SJSA1 (cell line): ENCODE measurements at places on chromosomes 12 and 14. TPM values are rescaled to one million over a fixed set of nuclear protein-coding genes. Genes with fewer than 3 reads are reported as not detected.

PIWIL1 gene
- not detected in 2 replicates for total RNA-seq

CLEC1A gene
- not detected in 2 replicates for total RNA-seq

C1QL4 gene
- 0.34 and 1.9 TPM in 2 replicates for total RNA-seq

ORMDL2 gene
- 15.4 and 15.7 TPM in 2 replicates for total RNA-seq

BEGAIN gene
- total RNA-seq, result not detected in 2 replicates

SSTR1 gene
- total RNA-seq, result not detected in 2 replicates

PHLDA1 gene
- total RNA-seq, result 19.5 and 23.6 TPM in 2 replicates

LYSET gene
- 7.8 and 10.9 TPM in 2 replicates for total RNA-seq

COL2A1 gene
- total RNA-seq, result not detected in 2 replicates

COQ5 gene
- 42.3 and 47.8 TPM in 2 replicates for total RNA-seq

- no peak overlapping the region for H3K4me3 ChIP-seq
- no peak overlapping the region for H3K27ac ChIP-seq
- no peaks in the 10 kb centered on the region for H3K4me1 ChIP-seq
- DNase-seq, result no peak
- H3K27me3 ChIP-seq, result no peaks in the 10 kb centered on the region
Observed at GRCh38 chr12:15230137-15230536, 8.9 kb upstream of the RERG start.

- no peak overlapping the region for H3K27ac ChIP-seq
- H3K4me1 ChIP-seq, result no peaks in the 10 kb centered on the region
- H3K36me3 ChIP-seq, result no peaks in the 10 kb centered on the region
- H3K27me3 ChIP-seq, result no peaks in the 10 kb centered on the region
- DNase-seq, result no peak
Observed at GRCh38 chr14:22748631-22749068, 17.8 kb upstream of the OXA1L start.

DNA sequence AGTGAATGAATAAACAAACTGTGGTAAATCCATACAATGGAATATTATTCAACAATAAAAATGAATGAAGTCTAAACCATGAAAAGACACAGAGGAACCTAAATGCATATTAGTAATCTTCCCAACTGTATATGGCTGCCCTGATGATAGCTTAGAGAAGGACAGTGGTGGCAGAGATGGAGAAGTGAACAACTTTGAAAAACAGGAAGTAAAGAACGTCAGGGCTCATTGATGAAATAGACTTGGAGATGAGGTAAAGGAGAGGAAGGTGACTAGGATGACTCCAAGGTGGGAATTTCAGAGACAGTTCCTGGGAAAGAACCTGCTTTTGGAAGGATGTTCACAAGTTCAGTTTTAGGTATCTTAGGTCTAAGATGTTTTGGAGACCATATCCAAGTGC, 36.3 kb upstream of the NT5DC3 start:
- no peaks in the 10 kb centered on the region for H3K4me1 ChIP-seq
- no peak overlapping the region for H3K27ac ChIP-seq
- no peaks in the 10 kb centered on the region for H3K36me3 ChIP-seq
- no peaks in the 10 kb centered on the region for H3K27me3 ChIP-seq
- DNase-seq, result no peak
- no peak overlapping the region for H3K4me3 ChIP-seq

DNA sequence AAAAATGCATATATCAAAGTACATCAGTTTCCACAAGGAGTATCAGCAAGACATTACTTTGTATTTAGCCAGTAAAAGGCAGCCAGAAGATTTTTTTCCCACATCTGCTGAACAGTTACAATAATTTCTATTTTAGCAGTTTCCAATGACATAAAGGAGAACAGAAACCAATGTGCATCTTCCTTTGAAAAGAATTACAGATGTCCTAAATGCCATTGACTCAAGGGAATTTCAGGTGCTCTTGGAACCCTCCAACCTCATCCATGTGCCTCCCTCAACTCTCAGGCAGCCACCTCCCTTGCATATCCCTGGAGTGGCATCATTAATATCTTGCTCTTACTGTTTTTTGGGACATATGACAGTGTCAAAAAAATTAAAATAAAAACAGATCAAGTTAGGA, 62.2 kb upstream of the ST8SIA1 start:
- no peaks in the 10 kb centered on the region for H3K27me3 ChIP-seq
- DNase-seq, result no peak
- H3K4me1 ChIP-seq, result no peaks in the 10 kb centered on the region
- H3K36me3 ChIP-seq, result no peaks in the 10 kb centered on the region
- no peak overlapping the region for H3K27ac ChIP-seq

DNA sequence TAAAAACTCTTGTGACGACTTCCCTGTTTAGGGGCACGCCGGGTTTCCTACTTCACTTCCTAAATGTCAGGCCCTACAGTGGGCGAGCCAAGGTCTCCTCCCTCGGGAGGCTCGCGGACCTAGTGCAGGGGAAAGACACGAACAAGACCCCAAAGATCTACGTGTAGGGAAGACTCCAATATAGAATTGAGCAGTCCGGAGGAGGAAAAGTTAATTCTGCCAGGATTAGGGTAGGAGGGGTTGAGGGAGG, 564 bp downstream of the ATXN3 start:
- H3K27ac ChIP-seq, result peak overlapping the region; percentile 86
- H3K4me3 ChIP-seq, result peak overlapping the region; percentile 98
- DNase-seq, result no peak
- no peaks in the 10 kb centered on the region for H3K27me3 ChIP-seq

DNA sequence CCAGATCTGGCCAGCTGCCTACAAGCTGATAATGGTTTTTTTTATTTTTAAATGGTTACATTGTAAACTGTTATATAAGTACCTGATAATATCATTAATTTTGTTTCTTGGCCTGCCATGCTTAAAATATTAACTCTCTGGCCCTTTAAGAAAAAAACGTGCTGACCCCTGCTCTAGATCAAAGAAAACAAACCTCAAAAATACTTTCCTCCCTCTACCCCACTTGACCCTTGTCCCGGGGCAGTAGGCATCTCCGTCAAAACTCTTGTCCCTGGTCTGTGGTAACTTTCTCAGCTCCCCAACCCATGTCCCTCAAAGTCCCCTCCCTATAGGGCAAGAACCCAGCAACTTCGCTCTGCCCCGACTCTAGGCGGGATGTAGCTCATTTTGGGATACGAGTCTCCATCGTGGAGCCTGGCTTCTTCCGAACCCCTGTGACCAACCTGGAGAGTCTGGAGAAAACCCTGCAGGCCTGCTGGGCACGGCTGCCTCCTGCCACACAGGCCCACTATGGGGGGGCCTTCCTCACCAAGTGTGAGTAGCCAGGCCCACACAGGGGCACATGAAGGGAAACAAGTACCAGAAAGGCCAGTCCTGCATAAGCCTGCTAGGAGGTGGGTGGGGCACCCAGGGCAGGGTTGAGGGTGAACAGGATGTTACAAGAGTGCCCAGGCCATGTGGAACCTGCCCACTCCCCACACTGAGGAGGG, 3.5 kb downstream of the RDH5 start:
- H3K27ac ChIP-seq, result no peak overlapping the region
- peaks cover 66% of the 10 kb centered on the region for H3K36me3 ChIP-seq
- H3K27me3 ChIP-seq, result no peaks in the 10 kb centered on the region
- H3K4me1 ChIP-seq, result peaks cover 30% of the 10 kb centered on the region
- no peak overlapping the region for H3K4me3 ChIP-seq

GRCh38 chr12:11731042-11731357, 81.5 kb downstream of the ETV6 start:
- no peaks in the 10 kb centered on the region for H3K36me3 ChIP-seq
- peaks cover 32% of the 10 kb centered on the region for H3K4me1 ChIP-seq
- no peak overlapping the region for H3K4me3 ChIP-seq
- no peaks in the 10 kb centered on the region for H3K27me3 ChIP-seq

GRCh38 chr12:111597831-111598636, 1.1 kb downstream of the ATXN2 start:
- peaks cover 32% of the 10 kb centered on the region for H3K4me1 ChIP-seq
- DNase-seq, result peak; percentile 46
- peaks cover 9% of the 10 kb centered on the region for H3K36me3 ChIP-seq
- H3K4me3 ChIP-seq, result peak overlapping the region; percentile 98
- no peaks in the 10 kb centered on the region for H3K27me3 ChIP-seq

DNA sequence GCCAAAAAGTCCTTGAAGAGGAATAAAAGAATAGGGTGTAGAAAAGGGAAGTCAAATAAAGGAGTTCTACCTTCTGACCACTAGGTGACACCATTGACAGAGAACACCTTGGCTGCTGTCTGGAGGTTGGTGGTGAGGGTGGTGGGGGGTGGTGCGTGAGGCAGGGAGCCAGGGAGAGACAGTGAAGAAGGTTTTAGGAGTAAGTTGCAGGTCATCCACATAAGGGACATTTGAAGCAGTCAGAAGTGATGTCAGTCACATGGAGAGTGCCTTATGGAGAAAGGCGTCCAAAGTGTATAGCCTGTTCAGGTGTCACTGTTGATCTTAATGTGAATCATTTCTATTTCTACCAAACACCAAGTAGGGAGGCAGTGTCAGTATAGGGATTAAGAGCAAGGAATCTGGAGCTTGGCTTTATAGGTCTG, 279.3 kb upstream of the DDHD1 start:
- peaks cover 3% of the 10 kb centered on the region; the same call in 1 of the 2 replicates for H3K4me1 ChIP-seq
- H3K27ac ChIP-seq, result no peak overlapping the region
- H3K4me3 ChIP-seq, result no peak overlapping the region
- DNase-seq, result peak; percentile 44

DNA sequence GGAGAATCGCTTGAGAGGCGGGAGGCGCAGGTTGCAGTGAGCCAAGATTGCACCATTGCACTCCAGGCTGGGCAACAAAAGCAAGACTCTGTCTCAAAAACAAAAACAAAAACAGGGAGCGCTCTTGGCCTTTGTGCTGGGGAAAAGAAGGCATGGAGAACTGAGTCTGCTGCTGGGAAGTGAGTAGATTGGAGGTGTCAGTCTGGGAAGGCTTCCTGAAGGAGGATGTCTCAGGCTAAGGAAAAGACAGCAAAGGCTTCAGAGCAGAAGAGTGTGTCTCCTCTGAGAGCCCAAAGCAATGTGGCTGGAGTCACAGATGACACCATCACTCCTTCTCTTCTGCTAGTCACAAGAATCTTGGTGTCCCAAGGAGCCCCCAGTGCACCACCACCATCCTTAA, 21.0 kb upstream of the KRT18 start:
- no peaks in the 10 kb centered on the region for H3K36me3 ChIP-seq
- peaks cover 39% of the 10 kb centered on the region for H3K4me1 ChIP-seq
- DNase-seq, result no peak
- peak overlapping the region; percentile 87 for H3K27ac ChIP-seq

DNA sequence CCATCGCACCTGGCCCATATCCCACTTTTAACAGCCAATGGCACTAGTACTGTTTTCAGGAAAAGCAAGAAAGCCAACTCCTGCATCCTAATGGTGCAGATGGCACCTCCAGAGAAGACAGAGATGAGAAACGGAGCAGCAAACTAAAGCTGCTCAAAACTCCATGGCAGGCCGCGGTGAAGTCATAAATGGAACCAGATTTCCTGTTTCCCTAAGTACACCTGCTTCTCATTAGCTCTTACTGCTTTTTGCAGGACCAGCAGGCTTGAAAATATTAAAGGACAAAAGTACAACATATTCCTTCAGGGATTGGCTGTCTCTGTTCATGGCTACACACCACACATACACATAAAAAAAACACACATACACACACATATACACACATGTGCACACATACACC, 36.7 kb upstream of the LGALS3 start:
- H3K27me3 ChIP-seq, result no peaks in the 10 kb centered on the region
- peaks cover 23% of the 10 kb centered on the region for H3K4me1 ChIP-seq
- DNase-seq, result no peak
- H3K27ac ChIP-seq, result no peak overlapping the region

- no peaks in the 10 kb centered on the region for H3K4me1 ChIP-seq
- H3K36me3 ChIP-seq, result no peaks in the 10 kb centered on the region
- no peak for DNase-seq
- no peak overlapping the region for H3K4me3 ChIP-seq
- peaks cover 89% of the 10 kb centered on the region for H3K27me3 ChIP-seq
Observed at GRCh38 chr12:1855241-1855640, 34.9 kb downstream of the LRTM2 start.

DNA sequence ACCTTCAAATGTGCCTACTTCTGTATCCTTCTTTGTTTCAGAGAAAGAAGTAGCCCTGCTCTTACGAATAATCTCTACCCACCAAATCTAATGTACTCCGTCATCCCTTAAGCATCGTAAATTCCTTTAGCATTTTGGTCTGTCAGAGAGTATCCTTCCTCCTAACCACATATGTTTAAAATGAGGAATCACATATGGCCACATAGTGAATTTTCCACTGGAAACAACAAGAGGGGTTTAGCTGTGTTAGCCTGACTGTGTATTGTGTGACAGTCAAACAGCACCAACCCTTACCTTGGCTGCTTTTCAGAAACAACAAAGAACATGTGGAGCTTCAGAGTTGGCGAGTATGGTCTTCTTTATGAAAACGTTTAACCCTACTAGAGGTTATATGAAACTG, 5.5 kb downstream of the LUM start:
- no peak overlapping the region for H3K4me3 ChIP-seq
- H3K27ac ChIP-seq, result peak overlapping the region; percentile 0; the same call in 1 of the 2 replicates
- H3K4me1 ChIP-seq, result peaks cover 19% of the 10 kb centered on the region
- peaks cover 50% of the 10 kb centered on the region for H3K36me3 ChIP-seq

GRCh38 chr12:58242796-58243630, 301.6 kb downstream of the ATP23 start:
- H3K4me3 ChIP-seq, result no peak overlapping the region
- 0 out of 2 replicates have a peak, but pooled peaks cover 2% of the 10 kb centered on the region for H3K27me3 ChIP-seq
- DNase-seq, result no peak
- H3K27ac ChIP-seq, result no peak overlapping the region
- peaks cover 11% of the 10 kb centered on the region for H3K4me1 ChIP-seq

DNA sequence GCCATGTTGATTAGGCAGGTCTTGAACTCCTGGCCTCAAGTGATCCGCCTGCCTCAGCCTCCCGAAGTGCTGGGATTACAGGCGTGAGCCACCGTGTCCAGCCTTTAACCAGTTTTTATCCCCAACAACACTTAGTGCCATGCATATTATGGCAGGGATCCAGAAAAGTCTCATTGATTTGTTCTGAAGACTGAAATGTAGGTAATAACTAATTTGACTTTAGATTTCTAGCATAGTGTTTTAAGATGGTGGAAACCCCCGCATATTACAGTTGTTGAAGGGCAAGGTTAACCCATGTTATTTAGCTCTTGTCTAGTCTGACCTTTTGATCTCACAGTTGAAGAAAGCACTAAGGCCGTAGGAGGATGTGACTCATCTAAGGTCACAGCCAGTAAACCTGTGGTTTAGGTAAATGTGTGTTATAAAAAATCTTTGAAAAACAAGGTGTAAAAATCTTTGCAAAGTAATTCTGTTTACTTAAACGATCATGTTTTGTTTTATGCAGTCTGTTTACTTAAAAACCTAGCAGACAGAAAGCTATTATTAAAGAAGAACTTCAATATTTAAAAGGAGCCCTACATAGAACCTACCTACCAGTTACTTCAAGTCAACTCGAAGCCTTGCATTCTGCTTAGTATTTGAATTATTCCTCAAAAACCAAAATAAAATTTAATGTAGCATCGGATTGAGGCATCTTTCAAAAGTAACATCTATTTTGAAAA, 24.8 kb downstream of the BICDL1 start:
- H3K4me3 ChIP-seq, result no peak overlapping the region
- H3K27me3 ChIP-seq, result peaks cover 10% of the 10 kb centered on the region; the same call in 1 of the 2 replicates
- H3K27ac ChIP-seq, result no peak overlapping the region

- no peaks in the 10 kb centered on the region for H3K27me3 ChIP-seq
- peak overlapping the region; percentile 92; the same call in 1 of the 2 replicates for H3K27ac ChIP-seq
- peaks cover 29% of the 10 kb centered on the region for H3K4me1 ChIP-seq
- DNase-seq, result no peak
- peak overlapping the region; percentile 99; the same call in 1 of the 2 replicates for H3K4me3 ChIP-seq
Observed at GRCh38 chr12:67647181-67647798, 1.3 kb upstream of the DYRK2 start.
